Erythroblast (primary cell): ENCODE measurements at places on chromosomes 5 and 9.

DNA sequence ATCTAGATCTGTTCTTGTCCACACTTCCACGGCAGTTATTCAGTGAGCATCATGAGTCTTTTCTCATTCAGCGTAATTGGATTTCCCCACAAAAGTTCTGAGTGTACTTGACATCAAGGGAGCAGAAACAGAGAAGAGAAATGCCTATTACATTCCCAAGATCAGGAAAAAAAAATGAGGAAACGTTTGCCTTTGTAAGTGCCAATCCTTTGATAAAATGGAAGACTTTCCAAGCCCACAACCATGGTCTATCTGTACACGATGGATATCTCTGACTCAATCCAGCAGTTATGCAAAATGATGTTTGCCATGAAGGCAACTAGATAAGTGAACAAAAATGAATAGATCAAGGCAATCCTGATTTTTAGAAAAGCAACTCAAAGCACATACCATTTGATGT is 235.9 kb downstream of the DOCK8 start:
- DNase-seq: no peak

DNA sequence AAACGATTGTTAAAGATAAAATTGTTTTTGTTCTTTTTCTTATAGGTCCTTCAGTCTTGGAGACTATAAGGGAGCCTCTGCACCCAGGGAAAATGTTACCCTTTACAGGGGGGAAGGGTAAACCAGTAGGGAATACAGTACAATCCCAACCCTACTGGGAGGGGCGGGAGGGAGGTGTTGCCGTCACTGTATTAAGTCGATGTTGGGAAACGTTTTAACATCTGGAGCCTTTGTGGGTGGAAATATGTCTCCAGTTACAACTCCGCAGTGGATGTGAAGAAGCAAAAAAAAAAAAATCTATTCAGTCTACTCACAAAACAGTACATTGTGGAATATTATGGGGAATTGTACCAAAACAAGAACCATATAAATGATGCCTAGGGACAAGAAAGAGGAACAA is 47.2 kb upstream of the FCHO2 start:
- DNase-seq: no peak

DNA sequence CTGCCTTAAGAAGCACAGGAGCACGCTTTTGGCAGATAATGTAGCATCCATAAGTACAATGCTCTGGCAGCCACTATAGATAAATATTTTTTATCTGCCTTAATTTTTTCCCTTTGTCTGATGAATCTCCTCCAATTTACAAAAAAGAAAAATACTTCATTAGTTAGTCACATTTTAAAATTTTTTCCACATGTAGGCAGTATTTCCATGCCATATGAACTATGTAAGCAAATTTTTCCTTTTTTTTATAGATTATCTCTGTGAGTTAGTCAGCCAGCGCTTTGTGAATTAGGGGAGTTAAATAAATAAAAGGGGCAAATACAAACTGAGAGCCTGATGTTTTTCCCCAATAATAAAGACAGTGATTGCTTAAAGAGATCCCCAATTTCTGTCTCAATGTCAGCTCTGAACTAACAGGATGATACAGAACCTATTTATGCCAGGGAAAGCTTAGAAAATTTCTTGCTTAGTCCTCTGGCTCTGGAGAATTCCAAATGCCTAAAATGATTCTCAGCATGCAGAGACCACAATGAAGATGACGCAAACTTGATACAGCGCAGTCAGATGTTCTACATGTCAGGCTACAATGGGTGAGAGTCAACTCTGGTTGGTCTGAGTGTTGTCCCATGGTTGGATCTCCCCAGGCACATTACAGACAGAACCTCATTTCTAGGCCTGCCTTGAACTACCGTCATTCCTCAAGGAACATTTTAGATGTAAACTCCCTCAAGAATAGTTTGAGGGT is 390.4 kb upstream of the CDH6 start:
- no peak for DNase-seq

GRCh38 chr9:6552498-6553121 is 92.9 kb downstream of the GLDC start:
- no peak for DNase-seq

DNA sequence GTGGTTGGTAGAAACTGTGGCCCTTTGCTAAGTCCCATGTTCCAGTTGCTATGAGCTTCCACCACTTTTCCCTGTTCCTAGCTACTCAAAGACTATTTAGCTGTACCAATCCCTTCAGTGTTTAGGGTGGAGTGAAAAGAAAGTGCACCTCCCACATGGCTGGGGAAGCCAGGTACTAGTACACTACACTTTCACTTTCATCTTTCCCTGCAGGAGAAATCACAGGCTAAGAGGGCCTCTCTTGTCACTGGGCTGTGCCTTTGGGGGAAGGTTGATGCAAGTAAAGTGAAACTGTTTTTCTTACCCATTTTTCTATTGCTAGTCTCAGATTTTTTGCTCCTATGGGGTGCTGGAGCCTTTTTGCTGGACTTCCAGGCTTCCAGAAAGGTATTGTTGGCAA is 33.5 kb upstream of the CKS2 start:
- no peak for DNase-seq

DNA sequence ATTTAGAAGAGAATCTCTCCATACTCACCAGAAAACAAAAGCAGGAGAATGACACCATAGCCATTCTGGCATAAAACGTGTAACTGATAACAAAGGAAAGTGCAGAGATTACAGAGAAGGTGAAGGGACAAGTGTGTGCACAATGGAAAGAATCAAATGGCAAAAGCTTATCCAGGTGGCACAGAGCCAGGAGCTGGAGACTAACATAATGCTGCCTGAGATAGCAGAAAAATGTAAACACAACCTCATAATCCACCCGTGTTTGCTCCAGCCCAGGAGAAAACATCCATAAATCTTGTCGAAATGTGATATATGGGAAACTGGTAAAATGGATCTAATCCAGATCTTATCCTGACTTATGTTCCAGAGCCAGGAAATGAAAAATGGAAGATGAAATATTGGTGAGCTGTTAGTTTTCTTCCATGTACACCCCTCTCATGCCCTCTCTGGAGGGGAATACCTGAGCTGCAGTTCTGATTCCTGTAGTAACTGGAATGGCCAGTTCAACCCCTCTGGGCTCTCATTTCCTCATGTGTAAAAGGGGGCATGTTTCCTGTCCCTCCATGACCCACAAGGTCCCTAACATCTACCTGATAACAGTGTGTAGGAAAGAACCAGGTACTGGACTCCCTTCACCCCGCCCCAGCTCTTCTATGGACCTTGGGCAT is 212.3 kb upstream of the DAPK1 start:
- no peak for DNase-seq

DNA sequence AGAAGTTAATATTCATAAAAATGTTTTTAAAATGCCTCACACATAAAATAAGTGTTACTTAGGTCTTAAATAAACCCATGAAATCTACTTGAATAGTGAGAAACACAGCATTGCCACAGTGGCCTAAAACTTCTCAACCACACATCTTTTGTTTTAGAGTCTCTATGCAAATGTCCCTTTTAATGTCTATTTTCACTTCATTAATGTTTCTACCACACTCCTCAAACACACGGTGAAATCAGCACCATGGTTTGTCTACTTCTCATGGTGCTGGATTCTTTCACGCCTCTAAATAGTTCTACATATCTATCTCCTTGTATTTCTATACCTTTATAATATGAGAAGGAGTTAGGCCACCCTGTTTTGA is 111.2 kb downstream of the EDIL3 start:
- DNase-seq: no peak

DNA sequence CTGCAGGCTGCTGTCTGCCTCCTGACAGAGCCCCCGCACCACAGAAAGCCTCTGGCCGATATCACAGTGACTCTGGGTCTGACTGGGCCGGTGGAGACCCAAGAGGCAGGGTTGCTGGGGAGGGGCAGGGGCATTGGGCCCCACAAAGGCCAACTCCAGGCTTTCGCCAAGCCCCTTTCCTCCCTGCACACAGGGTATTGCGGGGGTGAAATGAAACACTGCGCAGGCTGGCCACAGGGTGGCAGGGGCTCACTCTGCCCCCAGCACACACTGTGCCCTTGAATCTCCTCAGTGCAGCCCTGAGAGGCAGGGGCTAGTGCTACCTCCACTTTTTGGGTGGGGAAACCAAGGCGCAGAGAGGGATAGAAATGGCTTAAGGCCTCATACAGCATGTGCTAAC is 44.6 kb downstream of the BARX1 start:
- no peak for DNase-seq

DNA sequence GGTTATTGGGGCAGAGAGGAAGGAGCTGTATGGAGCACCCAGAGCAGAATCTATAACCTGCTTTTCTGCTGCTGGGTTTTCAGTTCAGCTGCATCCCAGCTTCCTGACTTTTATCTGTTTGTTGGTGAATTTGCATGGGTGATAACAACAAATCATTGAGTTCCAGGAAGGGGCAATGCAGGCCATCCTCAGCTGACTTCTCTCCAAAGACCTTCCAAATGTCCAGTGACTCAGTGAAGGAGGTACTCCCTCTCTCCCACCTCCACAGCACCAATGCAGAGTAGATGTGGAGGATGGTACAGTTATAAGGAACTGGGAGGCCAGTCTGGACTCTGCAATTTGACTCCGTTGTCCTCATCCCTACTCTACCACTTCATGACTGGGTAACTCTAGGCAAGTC is 1.6 kb upstream of the TXN start:
- peak; percentile 44 for DNase-seq

- no peak for DNase-seq
Observed at GRCh38 chr5:148398698-148399121, 15.0 kb downstream of the FBXO38 start.

DNA sequence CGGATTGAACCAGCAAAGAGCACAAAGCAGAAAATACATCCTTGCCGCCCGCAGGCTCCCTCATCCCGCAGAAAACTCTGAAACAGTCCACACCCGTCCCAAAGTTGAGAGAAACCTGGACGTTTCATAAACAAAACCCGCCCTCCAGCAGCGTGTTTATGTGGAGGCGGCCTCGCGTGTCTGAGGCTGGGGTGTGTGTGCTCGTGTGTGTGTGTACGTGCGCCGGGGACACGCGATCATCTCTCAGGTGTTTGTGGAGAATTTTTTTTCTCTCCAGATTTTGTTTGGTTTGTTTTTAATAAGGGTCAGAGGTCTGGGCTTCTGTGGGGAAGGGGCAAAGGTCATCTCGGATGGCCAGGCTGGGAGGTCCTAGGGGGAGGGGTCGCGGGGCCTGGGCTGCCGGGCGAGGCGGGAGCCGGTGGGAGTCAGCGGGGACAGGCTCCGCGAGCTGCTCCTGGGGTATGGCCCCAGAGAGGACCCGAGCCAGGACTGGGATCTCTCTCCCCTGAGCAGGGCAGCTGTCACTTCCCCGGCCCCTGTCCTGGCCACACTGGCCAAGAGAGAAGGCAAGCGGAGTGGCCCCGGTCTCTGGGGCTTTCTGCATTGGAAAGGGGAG is 206.4 kb downstream of the C9orf50 start:
- peak; percentile 27 for DNase-seq

DNA sequence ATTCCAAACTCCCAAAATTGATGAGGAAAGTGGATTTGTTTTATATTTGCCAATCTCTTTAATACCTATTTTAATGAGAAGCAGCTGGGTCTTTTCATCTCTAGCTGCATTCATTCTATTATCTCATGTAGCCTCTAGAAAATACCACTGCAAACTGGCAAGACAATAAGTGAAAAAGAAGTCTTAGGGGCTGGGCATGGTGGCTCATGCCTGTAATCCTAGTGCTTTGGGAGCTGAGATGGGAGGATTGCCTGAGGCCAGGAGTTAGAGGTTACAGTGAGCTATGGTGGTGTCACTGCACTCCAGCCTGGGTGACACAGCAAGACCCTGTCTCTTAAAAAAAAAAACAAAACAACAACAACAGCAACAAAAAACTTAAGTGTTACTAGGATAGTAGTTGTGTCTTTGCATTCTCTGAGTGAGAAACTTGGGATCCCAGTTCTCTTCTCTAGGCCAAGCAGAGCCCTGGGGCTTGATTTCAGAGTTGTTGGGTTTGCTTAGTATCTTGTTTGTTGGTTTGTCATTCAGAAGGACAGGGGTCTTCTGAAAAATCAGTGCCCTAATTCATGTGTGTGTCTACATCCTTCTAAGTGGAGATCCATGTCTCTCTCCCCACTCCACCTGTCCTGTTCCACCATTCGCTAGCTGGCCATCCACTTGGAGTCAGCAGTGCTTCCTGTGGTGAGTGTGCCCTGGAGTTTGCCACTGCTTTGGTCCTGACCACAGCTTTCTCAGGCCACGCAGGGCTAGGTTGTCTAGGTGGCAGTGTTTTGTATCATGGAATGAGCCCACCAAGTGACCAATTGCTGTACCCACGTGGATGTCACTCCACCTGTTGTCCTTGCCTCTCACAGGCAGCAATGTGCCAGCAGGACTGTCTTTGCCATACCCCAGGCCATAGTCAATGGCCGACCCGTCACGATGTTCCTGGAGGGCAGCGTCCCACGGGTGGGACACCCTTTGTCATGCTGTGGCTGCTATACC is 19.5 kb downstream of the MARCHF6 start:
- no peak for DNase-seq

- no peak for DNase-seq
Observed at GRCh38 chr5:6508931-6509330, 60.3 kb downstream of the UBE2QL1 start.

DNA sequence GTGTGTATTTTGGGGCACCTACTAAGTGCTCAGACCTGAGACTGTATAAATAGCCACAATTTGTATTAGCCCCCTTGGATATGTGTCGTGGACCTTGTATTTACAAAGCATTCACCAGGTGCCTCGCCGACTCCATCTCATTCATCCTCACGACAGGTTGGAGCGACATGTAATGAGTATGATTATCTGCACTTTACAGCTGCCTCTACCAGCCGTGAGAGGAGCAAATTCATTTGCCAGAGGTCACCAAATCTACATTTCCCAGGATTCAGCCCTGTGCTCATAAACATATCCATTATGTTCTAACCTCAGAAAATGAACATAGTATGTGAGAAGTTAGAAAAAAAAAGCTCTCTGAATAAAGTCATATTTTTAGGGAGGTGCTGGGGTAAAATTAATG is 167.4 kb downstream of the ZDHHC21 start:
- DNase-seq: no peak

DNA sequence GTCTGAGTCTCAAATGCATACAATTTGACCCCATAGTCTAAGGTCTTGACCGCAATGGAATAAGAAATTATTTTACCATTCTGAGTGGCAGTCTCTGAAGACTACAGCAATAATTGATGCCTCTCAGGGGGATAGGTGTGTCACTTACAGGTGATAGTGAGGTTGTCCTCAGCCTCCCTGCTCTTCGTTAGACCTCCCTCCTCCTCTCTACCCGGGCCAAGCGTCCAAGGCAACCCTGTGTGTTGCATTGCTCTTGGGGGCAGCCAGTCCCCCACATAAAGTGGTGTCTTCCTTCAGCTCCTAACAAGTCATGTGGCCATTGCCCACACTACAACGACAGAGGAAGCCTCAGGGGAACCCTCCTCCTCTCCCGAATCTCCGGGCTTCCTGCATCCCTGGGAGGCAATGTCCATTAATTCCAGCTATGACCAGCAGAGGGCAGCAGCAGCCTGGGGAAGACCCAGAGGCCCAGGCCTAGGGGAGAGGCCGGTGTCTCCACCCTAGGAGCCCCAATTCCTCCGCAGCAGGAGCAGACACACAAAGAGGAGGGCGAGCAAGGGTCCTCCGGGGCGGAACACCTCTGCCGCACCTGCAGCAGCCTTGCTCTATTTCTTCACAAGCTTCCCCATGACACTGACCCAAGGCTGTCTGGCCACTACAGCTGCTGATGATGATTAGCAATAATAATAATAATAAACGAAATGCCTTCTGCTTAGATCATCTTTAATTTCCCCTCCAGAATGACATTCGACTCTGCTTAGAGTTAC is 134.8 kb downstream of the KCNIP1 start:
- DNase-seq: peak; percentile 38
